ENCODE measurements at places on chromosomes 7 and 10. TPM values are rescaled to one million over a fixed set of nuclear protein-coding genes. Genes with fewer than 3 reads are reported as not detected.

ITIH5 gene
- total RNA-seq, result 439 TPM

GLI3 gene
- total RNA-seq, result 25.5 TPM

ZNF365 gene
- not detected for total RNA-seq

LBX1 gene
- total RNA-seq, result 0.10 TPM

TCF7L2 gene
- total RNA-seq, result 60.1 TPM

EPHA1 gene
- 0.22 TPM for total RNA-seq

DNA sequence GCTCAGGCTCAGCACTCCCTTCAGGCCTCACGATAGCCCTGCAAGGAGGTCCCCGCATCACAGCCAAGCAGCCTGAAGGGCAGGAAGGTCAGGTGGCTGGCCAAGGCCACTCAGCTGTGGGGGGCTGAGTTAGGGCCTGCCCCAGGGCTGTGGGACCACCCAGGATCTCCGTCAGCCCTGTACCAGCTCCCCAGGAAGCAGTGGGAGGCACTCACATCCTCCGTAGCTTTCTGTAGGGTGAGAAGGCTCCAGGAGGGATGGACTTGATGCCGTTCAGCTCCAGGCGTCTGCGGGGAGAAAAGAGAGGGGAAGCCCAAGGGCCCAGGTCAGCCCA, 125.9 kb downstream of the SLIT1 start:
- no peak for DNase-seq

DNA sequence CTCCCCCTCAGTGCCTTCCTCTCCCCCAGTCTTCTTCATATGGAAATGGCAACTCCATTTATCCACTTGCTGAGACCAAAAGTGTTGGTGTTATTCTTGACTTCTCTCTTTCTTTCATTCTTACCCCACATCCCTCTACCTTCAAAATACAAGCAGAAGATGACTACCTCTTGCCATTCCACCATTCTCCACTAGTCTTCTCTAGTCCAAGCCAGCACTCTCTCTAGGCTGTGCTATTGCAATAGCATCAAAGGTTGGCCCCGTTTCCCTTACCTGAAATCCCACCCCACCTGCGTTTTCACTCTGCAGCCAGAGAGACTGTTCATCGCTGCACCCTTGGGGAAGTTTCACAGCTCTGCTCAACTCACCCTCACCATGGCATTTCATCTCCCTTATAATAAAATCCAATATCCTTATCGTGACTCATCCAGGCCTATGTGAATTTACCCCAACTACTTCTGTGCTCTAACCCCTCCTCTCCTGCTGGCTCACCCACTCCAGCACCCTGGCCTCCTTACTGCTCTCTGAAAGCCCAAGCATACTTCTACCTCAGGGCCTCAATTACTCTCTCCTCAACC, 109.1 kb downstream of the LSM5 start:
- no peak for DNase-seq

GRCh38 chr10:121900443-121901174, 27.2 kb downstream of the ATE1 start:
- DNase-seq, result no peak

GRCh38 chr7:47444376-47445098, 137.4 kb downstream of the TNS3 start:
- no peak for DNase-seq

- DNase-seq, result no peak
Measured at GRCh38 chr7:67022511-67022910, 25.9 kb downstream of the TYW1 start.

- DNase-seq, result no peak
Measured at GRCh38 chr7:67496589-67496988, 500.0 kb downstream of the TYW1 start.

All from mesenteric fat pad (tissue), 1 donor.